Osteoblast (primary cell): ENCODE measurements at places on chromosomes 12 and 14.

GRCh38 chr12:74401035-74401434 is 136.6 kb upstream of the ATXN7L3B start:
- no peak for DNase-seq

DNA sequence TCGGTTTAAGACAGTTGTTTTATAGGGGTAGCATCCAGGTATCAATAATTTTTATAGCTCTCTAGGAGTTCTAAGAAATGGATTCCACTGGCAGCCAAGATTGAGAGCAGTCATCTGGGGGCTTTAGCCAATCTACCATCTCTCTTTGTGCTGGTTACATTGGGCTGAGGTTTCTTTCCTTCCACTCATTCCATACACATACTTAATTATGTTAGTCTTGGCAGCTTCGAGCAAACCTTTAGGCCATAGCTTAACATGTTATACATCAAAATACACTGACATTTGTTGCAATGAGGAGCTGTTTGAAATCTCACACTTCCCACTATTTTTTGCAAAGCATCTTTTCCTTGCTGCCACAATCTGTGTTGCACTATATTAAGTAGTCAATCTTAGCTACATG is 63.1 kb downstream of the ARMH4 start:
- DNase-seq: no peak

GRCh38 chr12:120276734-120277133 is 11.2 kb upstream of the PXN start:
- peak; percentile 48 for DNase-seq

DNA sequence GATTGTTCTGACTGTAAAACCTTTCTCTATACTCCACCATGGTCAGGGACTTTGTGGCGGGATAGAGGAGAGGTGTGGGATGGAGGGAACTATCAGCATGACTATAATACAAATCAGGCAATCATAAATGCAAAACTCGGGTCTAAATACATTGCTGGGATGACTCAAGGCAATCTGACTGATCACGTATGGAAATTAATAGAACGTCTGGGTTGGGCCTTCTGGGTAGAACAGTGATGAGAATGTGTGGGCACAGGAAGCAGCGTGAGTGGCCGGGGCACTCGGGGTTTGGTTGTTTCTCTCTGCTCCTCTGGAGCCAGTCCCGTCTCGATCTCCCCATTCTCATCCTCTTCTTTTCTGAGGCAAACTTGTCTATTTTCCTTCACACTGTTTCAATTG is 485.8 kb downstream of the VRK1 start:
- DNase-seq: no peak

DNA sequence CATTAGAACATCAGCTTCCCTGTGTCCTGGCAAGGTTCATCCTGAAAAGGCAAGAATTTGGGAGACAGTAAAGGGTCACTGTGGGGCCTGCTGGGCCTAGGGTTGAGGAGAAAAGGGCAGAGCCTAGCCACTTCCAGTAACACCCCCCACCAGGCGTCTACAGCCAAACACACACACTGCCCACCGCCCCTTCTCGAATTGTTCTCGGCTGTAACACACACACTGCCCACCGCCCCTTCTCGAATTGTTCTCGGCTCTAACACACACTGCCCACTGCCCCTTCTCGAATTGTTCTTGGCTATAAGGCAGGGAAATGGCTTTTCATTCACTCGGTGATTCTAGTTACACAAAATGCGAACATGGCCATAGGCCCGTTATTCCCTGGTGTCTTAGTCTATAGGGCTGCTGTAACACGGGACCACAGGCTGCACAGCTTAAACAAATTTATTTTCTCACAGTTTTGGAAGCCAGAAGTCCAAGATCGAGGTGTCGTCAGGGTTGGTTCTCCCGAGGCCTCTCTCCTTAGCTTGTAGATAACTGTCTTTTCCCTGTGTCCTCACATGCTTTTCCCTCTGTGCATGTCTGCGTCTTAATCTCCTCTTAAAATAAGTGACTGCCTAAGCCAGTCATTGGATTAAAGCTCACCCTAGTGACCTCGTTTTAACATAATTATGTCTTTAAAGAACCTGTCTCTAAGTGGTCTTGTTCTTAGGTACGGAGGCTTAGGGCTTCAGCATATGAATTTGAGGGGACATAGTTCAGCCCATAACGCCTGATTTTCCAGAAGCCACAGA is 171.0 kb downstream of the ADGRD1 start:
- no peak for DNase-seq

GRCh38 chr14:37585101-37585511 is 9.9 kb downstream of the FOXA1 start:
- peak; percentile 82 for DNase-seq

DNA sequence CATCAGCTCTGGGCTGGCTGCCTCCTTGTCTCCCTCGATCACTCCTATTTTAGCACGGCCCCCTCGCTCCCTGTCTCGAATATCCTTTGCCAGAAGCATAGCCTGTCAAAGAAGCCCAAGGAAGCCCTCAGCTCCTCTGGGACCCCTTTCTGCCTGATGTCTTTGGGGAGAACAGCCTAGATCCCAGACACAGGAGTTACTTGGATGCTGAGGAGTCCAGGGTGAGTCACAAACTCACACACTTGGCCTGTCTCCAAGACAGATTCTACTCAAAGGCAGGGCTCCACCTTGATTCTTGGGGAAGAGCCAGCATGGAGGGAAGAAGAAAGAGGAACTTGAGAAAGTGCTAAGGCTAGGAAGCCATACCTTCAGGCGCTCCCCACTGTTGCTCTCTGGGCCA is 8.1 kb downstream of the AVIL start:
- no peak for DNase-seq

GRCh38 chr12:24798335-24798734 is 150.6 kb downstream of the BCAT1 start:
- DNase-seq: no peak

DNA sequence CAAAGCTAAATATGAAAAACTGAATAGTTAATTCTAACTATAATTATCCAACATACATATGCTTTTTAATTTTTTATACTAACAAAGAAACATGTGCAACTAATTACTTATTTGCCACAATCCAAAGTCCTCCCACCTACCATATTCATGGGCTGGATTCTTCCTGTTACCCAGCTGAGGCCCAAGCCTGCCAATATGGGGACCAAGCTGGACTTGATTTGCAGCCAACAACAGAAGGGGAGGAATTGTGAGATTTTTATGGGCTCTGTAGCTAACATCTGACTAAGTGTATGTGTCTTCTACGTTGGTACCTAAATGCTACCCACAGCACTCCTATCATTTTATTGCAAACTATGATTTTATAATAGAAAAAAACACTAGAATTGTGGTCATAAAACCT is 13.1 kb upstream of the ANKS1B start:
- no peak for DNase-seq

- peak; percentile 36 for DNase-seq
Measured at GRCh38 chr12:111443086-111443485, 37.4 kb downstream of the SH2B3 start.

DNA sequence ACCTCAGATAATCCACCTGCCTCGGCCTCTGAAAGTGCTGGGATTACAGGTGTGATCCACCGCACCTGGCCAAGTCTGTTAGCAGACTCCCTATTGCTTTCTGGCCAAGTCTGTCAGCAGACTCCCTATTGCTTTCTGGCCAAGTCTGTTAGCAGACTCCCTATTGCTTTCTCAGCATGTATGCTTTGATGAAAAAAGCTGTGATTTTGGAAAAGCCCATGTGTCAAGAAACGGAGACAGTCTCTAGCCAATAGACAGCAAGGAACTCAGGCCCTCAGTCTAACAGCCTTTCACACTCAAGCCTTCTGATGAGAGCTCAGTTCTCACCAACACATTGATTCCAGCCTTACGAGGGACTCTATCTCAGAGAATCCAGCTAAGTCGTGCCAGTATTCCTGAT is 158.8 kb upstream of the KRR1 start:
- DNase-seq: no peak

GRCh38 chr12:52692254-52692653 is 11.1 kb downstream of the KRT77 start:
- no peak for DNase-seq

- DNase-seq: no peak
Measured at GRCh38 chr14:68168460-68169109, 349.0 kb downstream of the RAD51B start.

GRCh38 chr14:29317423-29317822 is 550.8 kb downstream of the FOXG1 start:
- DNase-seq: no peak

GRCh38 chr12:42985506-42985905 is 396.0 kb upstream of the PRICKLE1 start:
- no peak for DNase-seq

GRCh38 chr14:75328558-75329155 is 50.0 kb downstream of the FOS start:
- DNase-seq: no peak

DNA sequence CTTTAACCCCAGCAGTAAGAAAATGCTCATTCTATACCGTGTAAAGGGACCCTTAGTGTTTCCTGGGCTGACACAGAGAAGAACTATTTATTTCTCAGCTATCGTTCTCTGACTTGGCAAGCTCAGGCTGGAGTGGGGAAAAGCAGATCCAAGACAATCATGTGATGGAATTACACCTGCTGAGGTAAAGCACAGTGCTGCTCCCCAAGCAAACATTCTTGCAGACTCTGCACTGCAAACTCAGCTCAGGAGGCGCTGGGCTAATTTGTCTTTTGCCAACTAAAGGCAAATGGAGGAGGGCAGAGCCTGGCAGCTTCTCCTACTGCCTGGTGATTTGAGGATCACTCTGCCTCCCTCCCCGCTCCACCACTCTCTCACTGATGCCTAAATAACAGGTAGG is 57.8 kb upstream of the FUT8 start:
- no peak for DNase-seq

DNA sequence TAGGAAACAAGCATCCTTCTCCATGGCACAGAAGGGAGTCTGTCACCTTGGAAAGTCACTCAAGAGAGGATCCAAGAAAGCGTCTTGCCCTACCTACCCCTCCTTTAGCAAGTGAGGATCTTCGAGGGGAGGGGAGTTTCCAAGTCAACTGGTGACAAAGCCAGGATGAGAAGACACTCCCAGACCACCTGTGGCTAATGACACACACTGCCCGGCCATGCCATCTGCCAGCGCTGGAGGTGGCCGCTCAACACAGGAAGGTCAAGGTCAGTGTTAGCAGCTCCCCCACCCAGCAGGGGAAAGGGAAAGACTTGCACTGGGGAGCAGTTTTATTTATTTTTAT is 41.3 kb downstream of the ELK3 start:
- no peak for DNase-seq

DNA sequence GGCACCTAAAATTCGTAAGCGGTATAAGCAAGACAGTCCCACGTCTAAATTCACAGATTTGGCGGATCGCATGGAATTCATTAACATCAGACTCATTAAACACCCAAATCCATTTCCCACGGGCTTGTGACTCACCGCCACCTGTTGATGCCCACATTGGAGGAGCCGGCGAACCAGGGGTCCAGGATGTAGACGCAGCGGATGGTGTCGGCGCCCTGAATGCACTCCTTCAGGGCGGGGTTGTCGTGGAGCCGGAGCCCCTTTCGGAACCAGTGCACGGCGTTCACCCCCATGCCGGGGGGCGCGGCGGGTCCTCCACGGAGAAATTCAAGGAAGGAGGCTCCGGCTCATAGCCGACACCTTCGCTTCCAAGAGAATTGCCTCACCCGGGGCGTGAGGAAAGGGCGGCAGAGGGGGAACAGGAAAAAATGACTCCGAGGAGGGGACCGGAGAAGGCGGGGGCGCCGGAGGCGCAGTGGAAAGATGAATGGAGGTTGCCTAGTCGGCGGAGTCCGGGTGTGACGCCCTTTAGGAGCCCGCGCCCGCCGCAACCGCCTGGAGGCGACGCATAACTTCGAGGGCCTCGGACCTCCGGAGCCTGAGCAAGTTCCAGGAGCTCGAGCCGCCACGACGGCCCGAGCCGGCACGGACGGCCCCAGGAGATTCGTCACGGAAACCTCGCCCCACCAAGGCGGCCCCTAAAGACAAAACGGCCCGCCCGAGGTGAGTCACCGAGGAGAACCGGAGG is 506 bp downstream of the CRY1 start:
- peak; percentile 78 for DNase-seq

DNA sequence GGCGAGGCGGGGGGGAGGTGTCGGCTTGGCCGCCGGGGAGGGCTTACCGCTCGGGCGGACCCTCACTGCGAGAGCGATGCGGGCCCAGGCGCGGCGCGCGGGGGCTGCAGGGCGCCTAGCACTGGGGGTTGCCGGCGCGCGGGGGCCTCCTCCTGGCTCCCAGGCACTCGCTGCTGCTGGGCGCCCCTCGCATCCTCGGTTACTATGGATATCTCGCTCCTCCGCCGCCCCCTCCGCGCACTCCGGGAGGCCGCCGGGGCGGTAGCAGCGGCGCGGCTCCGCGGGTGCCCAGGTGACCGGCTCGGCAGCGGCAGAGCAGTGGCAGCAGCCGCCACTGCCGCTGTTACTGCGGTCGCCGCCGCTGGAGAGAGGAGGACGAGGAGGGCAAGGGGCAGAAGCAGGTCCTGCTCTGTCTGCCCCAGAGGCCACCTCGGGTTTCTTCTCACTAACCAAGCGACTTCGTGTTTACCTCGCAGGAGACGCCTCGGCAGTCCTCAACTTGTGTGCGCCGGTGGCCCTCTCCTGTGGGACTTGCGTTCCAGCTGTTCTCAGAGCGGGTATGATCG is 250.1 kb downstream of the APAF1 start:
- DNase-seq: no peak

- DNase-seq: peak; percentile 86
Measured at GRCh38 chr12:64824500-64825142, at the start of gene TBC1D30. Gene TBC1D30, plus strand, starts transcription at chr12:64824647. Its CDS starts 233 bp downstream, at chr12:64824880.

DNA sequence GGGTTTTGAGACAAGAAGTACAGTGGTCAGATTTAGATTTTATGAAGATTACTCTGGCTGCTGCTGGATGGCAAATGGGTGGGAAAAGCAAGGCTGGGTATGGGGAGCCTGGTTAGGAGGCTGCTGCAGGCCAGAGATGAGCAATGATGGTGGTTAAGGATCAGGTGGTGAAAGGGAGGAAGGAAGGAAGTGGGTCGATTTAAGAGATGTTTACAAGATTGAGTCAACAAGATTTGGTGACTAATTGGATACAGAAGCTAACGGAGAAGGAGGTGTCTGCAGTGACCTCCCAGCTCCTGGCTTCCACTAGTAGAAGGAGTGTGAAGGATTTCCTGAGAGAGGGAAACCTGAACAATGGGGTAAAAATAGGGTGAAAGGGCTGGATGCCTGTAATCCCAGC is 18.7 kb downstream of the NOS1 start:
- no peak for DNase-seq
